ENCODE measurements at places on chromosomes 7 and 10.

DNA sequence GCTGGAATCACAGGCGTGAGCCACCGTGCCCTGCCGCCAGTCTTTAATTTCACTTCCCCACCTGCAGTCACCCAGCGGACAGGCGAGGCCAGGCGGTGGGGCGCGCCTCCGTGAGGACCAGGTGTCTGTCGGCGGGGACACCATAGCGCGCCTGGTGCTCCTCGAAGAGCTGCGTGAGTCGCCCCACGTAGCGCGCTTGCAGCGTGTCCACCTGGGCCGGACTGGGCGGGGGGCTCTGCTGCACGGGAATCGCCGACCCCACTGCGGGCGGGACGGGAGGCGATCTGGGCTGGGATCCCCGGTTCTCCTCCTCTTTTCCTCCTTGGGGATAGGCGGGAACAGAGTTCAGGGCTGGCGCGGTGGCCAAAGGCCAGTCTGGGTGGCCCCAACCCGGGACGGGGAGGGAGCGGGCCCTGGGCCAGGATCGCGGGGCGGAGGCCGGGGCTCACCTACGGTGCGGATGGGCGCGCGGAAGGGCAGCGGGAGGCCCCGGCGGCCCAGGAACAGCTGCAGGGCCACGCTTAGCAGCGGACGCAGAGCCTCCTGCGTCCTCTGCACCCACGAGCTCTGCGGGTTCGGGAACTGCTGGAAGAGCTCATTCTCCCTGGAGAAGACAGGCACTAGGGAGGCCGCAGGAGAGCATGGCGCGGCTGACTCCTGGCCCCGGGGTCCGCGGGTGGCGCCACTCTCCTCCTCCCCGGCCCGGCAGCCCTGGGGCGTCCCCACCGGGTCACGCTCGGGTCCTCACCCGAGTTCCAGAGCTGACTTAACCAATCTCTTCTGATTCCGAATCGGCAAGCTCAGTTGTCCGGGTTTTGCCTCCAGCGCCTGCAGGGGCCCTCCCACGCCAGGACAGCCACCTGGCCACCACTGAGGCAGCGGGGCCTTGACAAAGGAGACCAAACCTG is 1.1 kb upstream of the MOGAT3 start:
- no peak for DNase-seq

DNA sequence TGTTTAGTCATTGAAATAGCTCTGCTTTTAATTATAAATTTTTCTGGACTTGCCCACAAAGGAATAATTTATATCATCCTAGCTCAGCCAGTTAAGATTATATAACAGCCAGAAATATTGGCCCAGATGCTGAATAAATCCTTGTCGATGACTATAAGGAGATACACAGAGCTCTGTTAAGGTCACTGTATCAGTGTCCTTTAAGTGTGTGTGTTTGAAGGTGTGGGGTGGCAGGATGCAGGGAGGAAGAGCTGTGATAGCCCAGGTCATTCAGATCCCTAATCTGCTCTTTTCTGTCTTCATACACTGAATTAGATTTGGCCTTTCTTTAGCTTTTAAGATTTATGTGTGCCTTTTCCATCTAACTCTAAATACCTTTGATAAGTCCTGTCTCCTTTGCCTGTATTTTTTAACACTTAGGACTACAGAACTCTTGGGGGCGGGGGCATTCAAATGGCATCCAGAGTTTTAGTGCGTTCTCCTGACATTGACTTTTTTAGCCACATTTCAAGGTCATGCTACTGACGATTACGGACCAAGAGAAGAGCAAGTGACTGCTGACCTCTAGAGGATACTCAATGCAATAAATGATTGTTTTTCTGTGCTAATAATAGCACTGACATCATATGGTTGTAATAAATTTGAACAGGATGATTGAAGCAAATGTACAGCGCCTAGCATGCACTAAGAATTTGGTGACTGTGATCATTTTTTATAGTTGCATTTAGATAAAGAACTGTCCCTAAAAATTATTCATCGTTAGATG is 172.3 kb downstream of the CACNB2 start:
- peak; percentile 46 for DNase-seq

DNA sequence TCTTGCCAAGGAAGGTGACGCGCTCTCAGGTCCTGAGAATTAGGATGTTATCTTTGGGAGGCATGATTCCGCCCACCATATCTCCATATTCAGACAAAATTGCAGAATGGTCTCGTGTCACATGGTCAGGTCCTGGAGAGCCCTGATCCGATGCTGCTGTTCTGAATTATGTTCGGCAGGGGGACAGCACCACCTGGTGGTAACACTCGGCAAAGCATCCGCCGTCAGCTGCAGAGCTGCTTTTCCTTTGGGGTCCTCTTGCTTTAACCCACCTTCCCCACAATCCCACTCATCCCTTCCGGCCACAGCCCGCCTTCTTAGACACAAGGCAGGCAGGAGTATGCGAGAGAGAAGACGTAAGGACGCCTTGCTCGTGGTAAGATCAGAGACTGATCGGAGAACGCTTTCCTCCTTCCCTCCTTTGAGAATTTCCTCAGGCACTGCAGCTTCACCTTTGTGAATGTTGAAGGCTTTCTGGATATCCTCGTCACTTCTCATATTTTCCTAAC is 327.8 kb upstream of the C7orf33 start:
- DNase-seq = peak; percentile 88

DNA sequence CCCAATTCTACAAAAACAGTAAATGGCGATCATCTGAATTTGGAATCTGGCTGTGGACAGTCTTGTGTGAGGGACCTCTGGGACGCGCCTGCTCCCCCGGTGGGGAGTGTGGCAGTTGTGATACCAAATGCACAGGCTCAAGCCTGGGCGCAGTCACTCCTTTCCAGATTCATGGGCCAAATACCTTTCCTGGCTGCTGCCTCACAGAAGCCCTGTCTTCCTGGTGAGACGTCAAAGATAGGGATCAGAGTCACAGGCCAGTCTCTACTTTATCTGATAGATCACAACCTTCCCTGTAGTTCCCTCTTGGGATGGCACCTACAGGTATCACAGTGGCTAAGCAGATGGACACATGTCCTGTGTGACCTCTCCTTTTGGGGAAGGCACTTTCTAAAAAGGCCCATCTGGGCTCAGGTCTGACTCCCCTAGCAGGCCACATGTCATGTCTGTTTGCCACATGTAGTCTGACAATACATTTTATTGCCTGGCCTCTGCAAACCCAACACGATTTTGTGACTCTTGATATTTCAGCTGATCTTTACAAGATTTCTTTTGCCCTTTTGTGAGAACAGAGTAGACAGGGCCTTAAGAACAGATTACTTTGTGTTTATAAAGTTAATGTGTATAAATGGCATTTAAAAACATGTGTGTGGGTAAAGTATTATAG is 150.1 kb downstream of the SNX10 start:
- DNase-seq = no peak

- no peak for DNase-seq
Measured at GRCh38 chr7:112782498-112782897, 7.7 kb downstream of the TMEM168 start.

GRCh38 chr7:50349963-50350944 is 45.7 kb downstream of the IKZF1 start:
- no peak for DNase-seq

GRCh38 chr10:59008452-59008851 is 168.0 kb upstream of the PHYHIPL start:
- DNase-seq = no peak

- no peak for DNase-seq
Measured at GRCh38 chr7:2965745-2966270, 77.9 kb downstream of the CARD11 start.

- peak; percentile 31 for DNase-seq
Measured at GRCh38 chr10:71083716-71083975, 128.7 kb upstream of the UNC5B start.

- no peak for DNase-seq
Measured at GRCh38 chr7:135328526-135328925, 94.9 kb downstream of the STRA8 start.

DNA sequence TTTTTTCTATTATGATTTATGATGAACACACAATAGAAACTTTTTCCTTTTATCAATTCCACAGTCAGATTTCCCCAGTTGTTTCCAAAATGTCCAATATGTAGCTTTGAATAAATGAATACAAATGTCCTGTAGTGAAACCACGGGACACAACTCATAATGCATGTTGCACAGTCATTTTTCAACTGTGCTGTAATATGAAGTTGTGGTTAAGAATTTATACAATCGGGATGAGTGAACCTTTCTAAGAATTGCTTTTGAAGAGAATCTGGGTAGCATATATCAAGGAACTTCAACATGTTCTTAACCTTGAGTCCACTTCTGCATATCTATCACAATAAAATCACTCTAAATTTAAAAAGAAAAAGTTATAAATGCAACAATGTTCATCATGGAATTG is 14.6 kb upstream of the ST7 start:
- no peak for DNase-seq

DNA sequence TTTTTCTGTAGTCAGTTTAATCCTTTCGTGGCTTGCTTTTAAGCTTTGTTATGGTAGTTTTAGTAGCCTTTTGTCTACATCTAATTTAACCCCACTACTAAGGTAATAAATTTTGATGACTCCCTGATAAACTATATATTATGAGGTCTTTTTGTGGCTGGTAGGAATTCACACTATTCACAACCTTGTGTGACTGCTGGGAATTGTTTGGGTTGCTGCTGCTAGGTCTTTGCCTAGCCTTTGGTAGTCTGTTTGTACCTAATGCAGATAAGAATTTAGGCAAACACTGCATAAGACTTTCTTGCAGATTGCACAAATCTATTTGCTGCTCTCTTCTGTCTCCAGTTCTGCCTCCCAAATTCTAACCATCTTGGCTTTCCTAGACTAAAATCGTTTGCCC is 58.3 kb downstream of the SHOC2 start:
- no peak for DNase-seq

- no peak for DNase-seq
Measured at GRCh38 chr10:106571192-106571946, 593.1 kb downstream of the SORCS1 start.

GRCh38 chr7:97021747-97022490 is 2.7 kb downstream of the DLX5 start:
- no peak for DNase-seq

- no peak for DNase-seq
Measured at GRCh38 chr7:77738871-77739270, 42.6 kb downstream of the RSBN1L start.

DNA sequence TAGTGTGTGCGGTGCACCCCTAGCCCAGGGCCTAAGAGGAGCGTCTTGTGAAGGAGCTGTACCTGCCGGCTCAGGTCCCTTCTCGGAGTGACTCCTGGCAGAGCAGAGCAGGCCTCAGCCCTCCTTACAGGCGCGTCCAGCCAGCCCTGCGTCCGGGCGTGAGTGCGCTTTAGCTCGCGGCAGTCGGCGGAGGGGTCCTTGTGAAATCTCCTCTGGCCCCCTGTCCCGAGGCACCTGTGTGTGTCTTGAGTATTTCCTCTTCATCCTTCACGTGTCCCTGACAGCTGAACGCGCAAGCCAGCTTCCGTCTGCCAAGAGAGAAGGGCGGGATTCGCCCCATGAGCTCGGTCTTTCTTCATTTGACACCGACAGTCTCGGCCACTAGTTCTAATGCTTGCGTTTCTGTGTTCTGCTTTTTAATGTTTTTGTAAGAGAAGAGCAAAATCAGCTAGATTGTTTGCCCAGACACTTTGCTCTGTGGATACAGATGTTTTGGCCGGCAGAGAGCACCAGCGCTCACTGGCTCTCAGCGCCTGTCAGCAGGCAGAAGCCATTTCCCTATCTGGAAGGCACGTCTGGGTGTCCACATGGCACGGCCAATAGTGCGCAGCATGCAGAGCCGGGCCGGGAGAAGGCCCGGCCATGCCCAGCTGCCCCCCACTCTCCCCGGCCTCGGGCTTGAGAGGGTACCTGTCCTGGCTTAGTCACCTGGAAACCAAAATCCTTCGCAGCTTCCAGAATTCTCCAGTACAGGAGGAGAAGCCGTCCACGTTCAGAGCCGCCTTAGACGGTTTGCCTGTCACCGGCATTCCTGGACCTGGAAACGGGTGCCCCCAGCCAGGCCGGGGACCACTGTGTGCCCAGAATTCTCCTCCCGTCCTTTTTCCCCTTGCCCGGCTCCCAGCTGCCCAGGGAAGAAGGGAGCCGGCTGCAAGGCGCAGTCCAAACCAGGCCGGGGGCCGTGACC is 7.0 kb downstream of the GET4 start:
- no peak for DNase-seq

DNA sequence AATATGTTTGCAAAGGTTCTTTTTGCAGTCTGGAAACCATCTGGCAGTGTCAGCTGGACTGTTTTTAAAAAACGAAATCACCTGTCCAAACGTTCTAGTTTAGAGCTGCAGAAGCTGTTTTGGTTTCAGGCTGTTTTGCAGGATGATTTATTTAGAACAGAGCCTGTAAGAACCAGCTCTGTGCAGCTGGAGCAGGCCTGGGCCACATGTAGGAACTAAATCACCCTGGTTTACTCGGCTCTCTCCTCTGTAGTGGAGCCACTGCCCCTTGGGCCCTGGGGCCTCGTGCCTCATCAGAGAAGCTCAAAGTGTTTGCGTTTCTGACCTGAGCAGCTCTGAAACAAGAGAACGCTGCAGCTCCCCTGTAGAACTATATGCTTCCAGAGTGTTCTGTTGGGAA is 142.5 kb downstream of the ACTR3B start:
- DNase-seq = no peak
